Fibroblast of skin of right biceps (primary cell): ENCODE measurements at places on chromosomes 2 and 18.

DNA sequence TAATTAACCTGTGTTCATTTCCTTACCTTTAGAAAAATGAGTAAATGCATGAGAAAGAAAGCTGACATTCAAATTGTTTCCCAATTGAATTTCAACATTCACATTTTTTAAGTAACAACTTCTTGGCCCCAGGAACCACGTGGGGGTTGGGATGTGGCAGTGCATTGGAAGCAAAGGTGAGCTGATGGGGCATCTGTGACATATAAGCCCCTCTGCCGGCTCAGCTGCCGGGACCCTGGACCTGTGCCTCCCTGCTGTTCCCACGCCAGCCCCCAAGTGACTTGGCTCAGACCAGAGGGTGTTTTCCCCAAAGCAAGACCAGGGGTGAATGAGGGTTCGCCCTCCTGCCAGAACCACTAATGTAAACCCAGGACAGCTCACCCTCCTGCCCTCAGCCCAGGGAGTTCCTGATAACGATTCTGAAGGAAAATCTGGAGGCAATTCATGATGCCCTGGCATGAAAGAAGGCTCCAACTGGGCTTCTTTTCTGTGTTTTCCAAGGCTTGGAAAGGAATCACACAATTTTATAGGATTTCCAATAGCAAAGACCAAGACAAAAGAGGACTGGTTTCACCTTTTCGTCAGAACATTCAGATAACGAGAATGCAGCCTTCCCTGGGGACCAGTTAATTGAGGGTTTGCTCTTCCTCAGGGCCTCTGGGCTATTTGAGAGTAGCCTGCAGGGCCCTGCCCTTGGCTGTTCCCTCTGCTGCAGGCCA, 193.2 kb upstream of the TWIST2 start:
- no peak for DNase-seq

- DNase-seq: no peak
Observed at GRCh38 chr2:168968342-168968741, 62.8 kb downstream of the ABCB11 start.

GRCh38 chr2:65532937-65533336, 100.5 kb upstream of the SPRED2 start:
- no peak for DNase-seq

- DNase-seq: no peak
Observed at GRCh38 chr2:152015552-152015951, 83.3 kb downstream of the CACNB4 start.

- DNase-seq: no peak
Observed at GRCh38 chr18:48126240-48126639, 195.8 kb upstream of the SMAD2 start.
